ENCODE measurements at places on chromosomes 5 and 9.
A peak's percentile ranks its signal among the peaks of the same experiment; 100 is the strongest.

GRCh38 chr9:18077941-18078678 lies 395.8 kb upstream of the ADAMTSL1 start:
- no peak for DNase-seq

DNA sequence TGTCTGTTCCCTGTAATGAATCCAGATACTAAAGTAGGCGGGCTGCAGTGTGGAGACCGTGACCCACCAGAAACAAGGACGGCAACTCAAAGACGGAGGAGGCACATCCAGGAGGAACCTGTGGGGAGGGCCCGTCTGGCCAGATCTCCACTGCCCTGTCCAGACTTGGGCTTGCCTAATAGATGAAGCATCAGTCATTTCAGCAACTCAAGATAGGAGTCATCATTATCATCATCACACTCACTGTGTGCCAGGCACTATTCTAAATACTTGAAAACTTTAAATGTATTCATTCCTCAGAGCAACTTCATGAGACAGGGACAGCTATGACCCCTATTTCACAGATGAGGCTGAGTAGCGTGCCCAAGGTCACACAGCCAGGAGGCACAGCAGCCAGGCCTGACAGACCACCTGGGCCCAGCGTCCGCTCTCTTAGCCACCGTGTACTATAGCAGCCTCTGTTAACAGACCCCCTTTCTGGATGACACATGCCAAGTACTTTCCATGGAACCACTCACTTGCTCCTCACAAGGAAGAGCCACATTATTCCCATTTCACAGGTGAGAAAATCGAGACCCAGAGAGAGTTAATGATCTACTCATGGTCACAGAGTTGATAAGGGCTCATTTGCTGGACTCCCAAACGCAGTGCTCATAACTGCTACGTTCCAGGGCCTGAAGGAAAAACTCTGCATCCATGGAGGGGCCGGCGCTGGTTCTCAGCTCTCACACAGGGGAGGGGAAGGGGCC lies 4.9 kb upstream of the IL4 start:
- DNase-seq = no peak

GRCh38 chr9:34985311-34985899 lies 4.1 kb upstream of the DNAJB5 start:
- no peak for DNase-seq

DNA sequence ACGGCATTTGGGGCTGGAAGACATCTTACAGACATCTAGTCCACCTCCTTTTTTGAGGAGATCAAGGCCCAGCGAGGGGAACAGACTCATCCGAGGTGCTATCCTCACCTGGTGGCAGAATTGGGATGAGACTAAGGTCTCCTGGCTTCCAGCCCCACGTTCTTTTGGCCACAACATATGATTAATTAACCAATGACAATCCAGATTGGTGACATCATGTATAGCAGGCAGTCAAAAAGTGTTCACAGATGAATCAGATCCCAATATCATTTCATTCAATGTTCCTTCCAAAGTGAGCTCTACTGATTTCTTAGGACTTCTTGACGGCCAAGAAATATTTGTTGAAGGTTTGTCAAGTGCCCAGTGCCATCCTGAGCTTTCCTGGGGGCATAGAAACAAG lies 3.9 kb downstream of the CFAP77 start:
- DNase-seq = no peak

DNA sequence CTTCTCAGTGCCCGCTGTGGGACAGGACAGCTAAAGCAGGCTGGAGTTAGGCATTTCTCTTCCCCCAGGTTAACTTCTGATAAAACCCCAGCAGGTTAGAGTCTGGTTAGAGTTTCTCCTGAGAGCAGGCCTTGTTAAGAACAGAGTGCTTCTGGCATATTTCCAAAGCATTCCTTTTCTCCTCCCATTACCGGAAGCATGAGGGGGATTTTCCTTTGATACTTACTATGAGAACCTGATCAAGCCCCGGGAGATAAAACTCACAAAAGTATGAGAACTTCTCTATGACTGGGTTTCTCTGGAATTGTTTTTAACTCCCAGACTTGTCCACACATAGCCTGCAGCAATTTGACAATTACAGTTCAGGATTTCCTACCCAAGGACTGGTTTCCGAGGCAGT lies 77.4 kb upstream of the MAST4 start:
- DNase-seq = no peak

GRCh38 chr9:69016191-69017096 lies 2.5 kb upstream of the PRKACG start:
- DNase-seq = no peak

GRCh38 chr9:117682955-117683710 lies 21.1 kb upstream of the TLR4 start:
- no peak for DNase-seq

- no peak for DNase-seq
Measured at GRCh38 chr5:150658699-150659265, 2.3 kb upstream of the MYOZ3 start.

DNA sequence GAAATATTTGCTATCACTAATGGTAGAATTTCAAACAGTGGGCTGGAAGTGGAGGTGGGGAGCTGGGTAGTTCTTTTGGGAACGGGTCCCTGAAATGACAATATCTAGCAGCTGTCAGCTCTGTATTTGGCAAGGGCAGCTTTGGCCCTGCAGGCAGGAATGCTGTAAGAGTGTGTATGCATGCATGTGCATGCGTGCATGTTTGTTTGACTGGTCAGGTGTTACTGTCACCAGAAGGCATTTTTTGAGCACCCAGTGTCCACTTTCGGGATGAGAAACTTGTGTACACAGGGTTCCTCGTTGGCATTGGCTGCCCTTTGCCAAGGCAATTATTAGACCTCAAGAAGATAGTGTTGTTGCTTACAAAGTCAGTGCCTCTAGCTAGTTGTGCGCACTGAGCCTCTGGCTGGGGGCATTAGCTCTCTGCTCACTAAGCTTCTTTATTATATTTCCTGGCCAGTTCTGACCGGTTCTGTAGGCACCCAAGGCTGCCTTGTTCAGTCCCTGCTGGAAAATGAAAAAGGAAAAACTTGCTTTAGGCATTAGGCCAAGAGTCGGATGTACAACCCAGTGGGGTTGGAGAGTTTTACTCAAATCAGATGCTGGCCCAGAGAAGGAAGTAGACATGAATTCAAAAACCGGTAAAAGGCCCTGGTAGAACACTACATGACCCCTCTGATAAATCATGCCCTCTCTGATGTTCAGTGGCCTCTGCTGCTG lies 2.0 kb downstream of the CYFIP2 start:
- no peak for DNase-seq

DNA sequence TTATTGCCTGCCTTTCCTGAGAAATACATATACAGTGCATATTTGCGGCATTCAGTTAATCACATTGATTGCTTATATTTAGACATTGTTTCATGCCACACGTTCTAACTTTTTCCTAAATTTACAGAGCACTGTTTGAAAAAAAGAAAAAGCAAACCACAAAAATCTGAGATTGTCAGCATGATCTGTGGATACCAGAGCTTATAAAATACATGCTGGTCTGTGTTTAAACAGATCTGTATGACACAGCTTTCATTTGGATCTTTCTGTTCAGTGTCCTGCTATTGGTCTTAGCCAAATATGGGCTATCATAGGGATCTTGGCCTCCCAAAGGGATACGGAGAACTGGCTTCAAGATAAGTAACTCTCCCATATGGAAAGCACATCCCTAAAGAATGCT lies 20.2 kb downstream of the ALDH1A1 start:
- no peak for DNase-seq

DNA sequence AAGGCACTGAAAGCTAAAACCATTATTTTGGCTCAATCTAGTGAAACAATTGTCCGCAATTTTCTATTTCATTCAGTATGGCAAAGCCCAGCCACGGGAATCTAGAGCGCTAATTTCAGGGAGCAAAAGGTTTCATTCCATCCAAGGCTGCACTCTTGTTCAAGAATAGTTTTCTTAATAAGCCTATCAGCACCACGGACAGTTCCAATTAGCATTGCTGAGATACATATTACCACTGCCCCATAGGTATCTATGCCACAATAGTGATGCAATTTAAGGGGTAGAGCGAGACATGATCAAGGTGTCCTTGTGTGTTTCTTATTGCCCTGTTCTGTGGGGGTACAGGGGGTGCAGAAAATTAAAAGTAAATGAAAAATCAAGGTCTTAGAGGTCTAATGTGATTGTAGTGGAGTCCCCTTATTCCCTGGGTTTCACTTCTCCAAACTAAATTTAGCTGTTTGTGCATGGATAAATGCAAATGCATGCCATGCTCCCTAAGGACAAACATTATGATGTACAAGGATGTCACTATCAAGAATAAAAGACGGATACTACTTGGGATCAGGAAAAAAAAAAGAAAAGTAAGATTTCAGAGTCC lies 45.5 kb downstream of the SPOCK1 start:
- no peak for DNase-seq

GRCh38 chr5:140609126-140609525 lies 23.8 kb downstream of the CD14 start:
- DNase-seq = no peak

- no peak for DNase-seq
Measured at GRCh38 chr5:96043446-96043845, 81.8 kb upstream of the ELL2 start.

GRCh38 chr5:56346044-56346710 lies 113.0 kb upstream of the ANKRD55 start:
- DNase-seq = no peak

DNA sequence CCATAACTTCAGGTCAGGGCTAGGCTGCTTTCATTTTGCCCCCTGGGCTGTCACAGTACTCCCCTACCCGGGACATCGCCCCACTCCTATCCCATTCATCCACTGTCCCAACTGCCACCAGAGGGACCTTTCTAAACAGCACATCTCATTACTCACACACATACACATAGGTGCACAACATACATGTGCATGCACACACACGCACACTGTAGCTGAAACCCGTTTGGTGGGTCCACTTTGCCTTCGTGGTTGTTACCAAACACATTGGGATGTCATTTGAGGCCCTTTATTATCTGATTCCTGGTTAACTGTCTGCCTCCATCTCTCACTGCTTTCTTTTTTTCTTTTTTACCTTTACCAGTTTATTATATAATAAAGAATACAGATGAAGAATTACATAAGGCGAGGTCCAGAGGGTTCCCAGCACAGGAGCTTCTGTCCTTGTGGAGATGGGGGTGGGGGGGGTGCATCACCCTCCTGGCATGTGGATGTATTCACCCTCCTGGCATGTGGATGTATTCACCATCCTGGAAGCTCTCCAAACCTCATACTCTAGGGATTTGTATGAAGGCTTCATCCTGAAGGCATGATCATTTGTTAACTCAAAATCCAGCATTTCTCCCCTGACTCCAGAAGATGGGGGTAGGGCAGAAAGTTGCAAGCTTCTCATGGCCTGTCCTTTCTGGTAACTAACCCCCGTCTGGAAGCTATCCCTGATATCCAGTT lies 186.0 kb downstream of the GOLPH3 start:
- DNase-seq = peak; percentile 60

DNA sequence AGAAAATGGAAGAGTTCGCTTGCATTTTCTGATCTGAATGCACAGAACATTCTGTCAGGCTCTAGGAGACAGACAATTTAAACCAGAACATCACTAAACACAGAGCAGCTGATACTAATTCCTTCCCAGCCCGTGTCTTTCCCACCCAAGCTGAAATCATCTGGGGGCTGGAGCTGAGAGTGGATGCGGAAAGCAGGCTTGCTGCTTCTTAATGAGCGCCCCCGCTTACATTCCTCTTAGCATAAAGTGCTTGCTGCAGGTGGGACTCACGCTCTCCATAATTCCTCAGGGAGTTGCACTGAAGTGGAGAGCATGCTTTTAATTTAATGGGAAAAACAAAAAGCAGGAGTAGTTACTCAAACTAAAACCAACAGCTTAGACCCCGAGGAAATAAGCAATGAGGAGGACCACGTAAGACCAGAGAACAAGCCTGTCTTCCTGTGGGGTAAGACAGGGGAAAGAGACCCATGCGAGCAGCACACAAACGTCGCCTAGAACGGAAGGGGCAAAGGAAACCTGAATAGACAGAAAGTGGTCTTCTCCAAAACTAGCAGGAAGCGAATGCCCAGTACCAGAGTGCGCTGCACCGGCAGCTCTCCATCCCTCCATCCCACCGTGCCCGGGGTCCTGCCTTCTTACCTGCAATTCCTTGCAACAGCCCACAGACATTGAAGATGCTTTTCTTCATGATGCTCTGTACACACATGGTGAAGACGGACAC lies 139.3 kb downstream of the LHFPL2 start:
- DNase-seq = no peak

- no peak for DNase-seq
Measured at GRCh38 chr5:160852049-160852448, at the start of gene ATP10B. ATP10B (minus strand) TSS chr5:160852211; CDS start chr5:160688074, 164,137 bp downstream.

DNA sequence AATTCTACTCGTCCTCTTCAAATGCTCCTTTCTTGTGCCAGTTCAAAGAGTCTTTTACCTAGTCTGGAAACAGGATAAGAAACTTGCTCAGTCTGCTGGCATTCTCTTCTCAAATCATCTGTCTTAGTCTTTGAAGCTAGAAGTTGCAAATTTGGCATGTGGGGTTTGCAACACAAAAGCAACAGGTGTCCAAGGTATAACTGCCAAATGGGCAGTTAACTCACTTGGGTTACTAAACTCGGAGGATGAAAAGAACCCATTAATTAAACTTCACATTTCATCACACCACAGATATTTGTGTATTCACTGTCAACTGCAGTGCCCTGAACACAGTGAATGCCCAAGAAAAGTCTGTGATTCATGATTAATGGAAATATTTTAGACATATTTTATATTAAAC lies 108.0 kb upstream of the TARS1 start:
- no peak for DNase-seq

- no peak for DNase-seq
Measured at GRCh38 chr5:35114698-35115097, 66.9 kb upstream of the AGXT2 start.

DNA sequence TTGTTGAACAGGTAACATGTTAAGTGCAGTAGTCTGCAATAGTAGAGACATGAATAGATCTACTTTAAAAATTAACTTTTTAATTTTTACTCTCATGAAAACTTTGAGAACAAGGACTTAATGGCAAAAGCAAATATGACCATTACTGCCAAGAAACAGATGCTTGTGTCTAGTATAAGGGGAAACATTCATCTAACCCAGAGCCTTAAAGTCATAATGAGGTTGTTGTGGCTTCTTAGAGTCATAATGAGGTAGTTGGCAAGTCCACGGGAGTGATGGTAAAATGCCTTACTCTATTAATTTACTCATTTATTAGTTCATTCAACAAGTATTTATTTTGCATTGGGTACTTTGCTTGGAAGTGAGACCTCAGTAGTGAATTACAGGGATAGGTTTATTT lies 71.5 kb downstream of the JAKMIP2 start:
- no peak for DNase-seq

DNA sequence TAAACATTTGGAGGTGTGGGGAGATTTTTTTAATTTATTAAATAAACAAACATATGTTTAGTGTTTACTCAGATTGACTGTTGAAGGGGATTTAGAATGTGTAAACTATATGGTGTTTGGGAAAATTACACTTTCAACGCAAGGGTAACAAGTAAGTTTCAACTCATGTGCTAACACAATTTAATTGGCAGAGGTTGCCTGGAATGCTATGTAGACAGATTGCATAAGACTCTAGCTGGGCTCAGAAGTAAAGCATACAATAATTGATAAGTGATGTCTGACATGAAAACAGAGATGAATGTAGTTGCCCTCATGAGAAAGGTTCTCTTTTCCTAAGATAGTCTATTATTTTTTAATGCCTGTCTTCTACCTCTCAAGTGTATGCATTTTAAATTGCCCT lies 617.4 kb downstream of the KCTD16 start:
- DNase-seq = no peak

GRCh38 chr9:71670121-71670520 lies 98.2 kb downstream of the CEMIP2 start:
- no peak for DNase-seq

- DNase-seq = no peak
Measured at GRCh38 chr5:25570067-25570583, 925.3 kb upstream of the CDH10 start.

GRCh38 chr5:91484662-91485061 lies 101.5 kb upstream of the ARRDC3 start:
- DNase-seq = no peak
